ENCODE measurements at places on chromosomes 2 and 18.

DNA sequence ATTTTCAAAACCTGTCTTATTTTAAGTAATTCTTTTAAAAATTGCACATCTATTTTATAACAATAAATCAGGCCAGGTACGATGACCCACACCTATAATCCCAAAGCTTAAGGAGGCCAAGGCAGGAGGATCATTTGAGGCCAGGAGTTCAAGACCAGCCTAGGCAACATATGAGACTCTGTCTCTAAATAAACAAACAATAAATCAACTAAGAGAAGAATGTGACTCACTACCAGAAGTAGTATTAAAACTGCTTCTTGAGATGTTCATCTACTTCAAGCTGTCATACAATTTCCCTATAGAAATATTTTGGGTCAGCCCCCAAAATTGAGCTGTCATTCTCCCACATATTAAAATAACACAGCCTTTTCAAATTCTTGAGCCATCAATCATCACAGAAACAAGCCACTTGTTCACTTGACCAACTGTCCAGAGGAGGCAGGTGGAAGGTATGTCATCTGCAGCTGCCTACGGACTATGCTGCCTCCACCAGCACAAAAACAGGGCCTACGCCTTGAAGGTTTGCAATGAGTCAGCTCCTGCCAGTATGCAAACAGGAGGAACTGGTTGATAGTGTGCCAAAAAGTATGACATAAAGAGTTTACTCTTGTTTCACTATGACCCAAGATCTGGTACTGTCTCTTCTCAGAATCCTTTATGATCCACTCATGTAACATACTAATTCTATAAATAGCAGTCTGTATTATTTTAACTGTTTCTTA lies 33.6 kb downstream of the KIDINS220 start:
- peak; percentile 41 for DNase-seq

DNA sequence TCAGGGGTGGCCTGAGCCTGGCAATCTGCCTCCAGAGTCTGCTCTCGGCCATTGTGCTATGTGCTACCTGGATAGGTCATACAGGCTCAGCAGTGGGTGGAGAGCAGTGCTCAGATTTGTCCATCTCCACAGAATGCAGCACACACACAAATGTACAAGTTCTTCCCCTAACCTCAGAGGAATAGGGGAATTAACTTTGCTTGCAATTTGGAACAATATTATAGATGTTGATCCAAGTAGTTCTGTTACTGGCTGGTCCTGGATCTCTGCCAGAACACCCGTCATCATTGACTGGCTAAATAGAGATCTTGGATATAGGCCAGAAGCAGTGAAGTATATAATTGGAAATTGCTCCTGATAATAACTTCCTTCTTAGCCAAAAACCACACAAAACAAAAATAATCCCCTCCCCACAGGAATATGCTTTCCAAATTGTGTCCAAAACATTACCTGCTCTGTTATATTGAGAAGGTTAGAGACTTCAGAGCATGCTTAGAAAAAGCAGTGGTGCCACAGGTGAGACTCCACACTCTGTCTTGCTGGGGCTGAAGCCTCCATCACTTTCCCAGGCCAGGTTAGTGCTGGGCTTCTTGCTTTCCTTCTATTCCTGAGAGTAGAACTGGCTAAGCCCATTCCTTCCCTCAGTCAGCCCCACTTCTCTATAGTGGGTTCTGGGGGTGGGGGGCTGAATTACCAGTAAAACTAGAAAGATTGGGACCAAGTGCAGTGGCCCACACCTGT lies 38.8 kb downstream of the NCAPH start:
- no peak for DNase-seq

- DNase-seq = no peak
Measured at GRCh38 chr2:141652308-141652707, 478.5 kb downstream of the LRP1B start.

DNA sequence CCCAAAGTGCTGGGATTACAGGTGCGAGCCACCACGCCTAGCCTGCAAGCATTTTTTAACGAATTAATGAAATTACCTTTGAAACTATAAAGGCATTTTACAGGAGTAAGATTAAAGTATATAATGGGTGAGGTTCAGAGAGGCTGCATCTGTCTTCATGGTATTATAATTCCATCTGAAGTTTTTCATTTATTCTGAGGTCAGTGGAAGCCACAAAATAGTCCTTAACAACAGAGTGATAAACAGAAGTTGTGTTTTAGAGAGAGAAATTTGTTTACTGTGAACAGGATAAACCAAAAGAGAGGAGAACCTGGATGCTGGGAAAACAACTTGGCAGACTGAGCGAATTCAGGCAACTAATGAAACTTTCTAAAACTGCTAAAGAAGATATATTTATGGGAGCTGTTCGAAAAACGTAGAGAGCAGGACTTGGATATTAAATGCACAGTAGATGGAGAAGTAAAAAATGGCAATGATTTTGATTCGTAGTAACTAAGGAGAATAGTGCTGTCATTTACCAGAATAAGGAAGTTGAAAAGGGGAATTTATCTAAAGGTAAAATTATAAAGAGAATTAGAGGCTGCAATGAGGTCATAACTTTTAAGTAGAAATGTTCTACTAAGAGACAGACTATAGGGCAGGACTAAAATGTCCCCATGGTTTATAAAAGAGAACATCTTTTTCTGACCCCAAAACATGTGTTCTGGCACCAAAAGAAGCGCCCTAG lies 37.9 kb upstream of the ITGA4 start:
- DNase-seq = no peak
